ENCODE measurements at places on chromosomes 13 and 19.

DNA sequence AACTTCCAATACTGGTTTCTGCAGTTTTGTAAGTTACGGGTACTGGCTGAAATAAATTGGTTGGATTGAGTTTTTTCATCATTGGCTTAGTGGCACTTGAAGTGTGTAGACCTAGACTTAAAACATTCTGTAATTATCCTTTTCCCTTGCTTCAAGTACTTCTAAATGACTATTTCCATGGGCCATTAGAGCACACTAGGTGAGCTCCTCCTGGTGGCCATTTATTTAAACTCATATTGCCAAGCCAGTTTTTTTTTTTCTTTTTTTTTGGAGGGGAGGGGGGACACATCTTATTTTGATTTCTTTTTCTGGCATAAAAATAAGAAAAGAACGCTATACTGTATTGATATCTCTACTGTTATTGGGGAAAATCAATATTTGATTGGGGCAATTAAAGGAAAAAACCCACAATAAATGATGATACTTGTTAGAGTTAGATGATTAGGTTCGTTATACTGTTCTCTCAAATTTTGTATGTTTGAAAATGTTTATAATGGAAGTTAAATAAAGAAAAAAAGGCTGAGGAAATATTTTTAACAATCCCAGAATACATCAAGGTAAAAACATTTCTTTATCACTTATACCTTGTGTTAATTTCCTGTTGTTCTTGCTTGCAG, 82.9 kb downstream of the PDS5B start:
- no peak for DNase-seq

DNA sequence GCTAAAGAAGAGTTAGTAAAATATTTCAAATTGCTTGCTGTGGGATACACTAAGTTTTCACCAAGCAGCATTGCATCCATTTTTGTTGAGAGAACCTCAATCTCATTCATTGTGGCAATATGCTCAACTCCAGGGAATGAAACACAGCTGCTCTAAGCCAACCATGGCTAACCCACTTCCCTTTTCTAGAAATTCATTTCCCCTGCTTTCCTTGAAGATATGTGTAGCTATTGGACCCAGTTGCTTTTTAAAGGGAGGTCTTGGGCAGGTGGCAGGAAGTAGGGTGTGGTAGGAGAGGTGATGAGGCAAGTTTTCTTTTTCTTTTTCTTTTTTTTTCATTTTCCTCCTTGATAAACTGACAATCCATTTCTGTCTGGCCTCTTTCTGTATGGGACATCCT, 452.2 kb downstream of the FGF14 start:
- DNase-seq = no peak

DNA sequence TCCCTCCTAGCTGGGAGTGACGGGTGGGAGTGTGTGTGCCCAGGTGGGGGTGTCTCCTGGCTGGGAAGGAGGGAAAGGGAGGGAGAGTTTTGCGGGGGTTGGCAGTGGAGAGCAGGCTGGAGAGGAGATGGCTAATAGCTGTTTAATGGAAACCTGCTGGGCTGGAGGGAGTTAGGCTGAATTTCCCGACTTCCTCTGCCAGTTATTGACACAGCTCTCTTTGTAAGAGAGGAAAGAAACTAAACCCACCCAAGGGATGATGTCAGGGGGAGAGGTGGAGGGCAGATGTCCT, 10.2 kb upstream of the ILF3 start:
- DNase-seq = no peak

DNA sequence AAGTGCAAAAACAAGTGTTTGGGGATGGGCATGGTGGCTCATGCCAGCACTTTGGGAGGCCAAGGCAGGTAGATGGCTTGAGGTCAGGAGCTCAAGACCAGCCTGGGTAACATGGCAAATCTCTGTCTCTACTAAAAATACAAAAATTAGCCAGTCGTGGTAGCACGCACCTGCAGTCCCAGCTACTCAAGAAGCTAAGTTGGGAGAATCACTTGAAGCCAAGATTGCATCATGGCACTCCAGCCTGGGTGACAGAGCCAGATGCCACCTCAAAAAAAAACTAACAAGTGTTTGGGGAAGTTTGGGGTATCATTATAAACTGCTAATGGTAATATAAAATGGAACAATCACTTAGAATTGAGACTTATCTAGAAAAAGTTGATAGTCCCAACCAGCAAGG, 24.6 kb downstream of the XPO4 start:
- DNase-seq = no peak

- no peak for DNase-seq
Measured at GRCh38 chr19:35793381-35794165, 18.2 kb downstream of the ARHGAP33 start.

Measured in GM12891 (cell line).